Amniotic stem cell (primary cell): ENCODE measurements at places on chromosomes 16 and 17.

GRCh38 chr16:56311208-56312027, 113.9 kb downstream of the AMFR start:
- no peak for DNase-seq

DNA sequence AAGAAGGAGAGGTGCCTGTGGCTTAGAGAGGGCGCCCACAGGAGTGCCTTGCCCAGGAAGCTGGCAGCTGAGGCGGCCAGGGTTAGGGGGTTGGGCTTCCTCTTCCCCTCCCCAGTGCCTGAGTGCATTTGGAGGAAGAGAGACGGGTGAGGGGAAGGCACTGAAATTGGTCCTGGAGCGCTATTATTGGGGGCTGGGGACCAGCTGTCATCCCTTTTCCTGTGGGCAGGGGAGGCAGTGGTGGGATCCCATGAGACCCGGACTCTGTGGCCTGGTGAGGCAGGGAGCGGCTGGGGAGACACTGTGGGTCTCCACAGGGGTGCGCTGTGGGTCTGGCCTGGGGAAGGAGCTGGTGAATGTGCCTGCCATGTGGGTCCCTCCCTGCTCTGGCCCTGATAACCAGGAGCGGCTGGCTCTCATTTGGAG, 259.7 kb downstream of the SEC14L1 start:
- DNase-seq, result no peak

DNA sequence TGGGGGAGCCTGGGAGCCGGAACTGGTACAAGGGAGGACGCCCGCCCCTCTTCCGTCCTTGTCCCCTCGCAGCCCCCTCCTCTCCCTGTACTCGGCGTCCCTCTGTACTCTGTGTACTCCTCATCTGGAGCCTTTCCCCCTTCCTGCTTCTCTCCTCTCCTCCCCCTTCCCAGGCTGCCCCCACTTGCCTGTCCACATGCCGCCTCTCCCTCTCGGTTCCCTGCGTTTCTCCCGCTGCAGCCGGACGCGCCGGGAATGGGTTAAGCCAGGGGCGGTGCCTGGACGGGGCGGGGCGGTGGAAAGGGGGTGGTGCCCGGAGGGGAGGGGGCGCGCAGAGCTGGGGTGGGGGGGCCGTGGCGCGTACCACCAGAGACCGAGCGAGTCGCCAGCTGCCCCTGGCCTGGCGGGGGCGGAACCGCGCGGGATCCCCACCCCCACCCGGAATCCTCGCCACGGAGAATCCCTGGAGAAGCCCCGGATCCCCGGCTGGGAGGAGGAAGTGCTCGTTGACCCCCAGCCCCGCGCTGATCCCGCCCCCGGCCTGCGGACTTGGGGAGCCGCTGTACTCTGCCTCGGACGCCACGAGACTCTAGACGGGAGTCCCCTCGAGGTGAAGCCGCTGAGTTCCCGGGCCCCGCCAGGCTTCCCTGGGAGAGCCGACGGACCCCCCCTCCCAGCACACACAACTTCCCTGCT, 22.6 kb downstream of the GJD3 start:
- no peak for DNase-seq

GRCh38 chr17:47338026-47338425, 14.3 kb downstream of the EFCAB13 start:
- DNase-seq, result no peak

- no peak for DNase-seq
Observed at GRCh38 chr17:44758414-44759085, at the start of gene ADAM11. TSS of gene ADAM11 (plus strand) at chr17:44758988. CDS start at chr17:44759200, 212 bp downstream.

GRCh38 chr17:151004-151403, 13.6 kb downstream of the SCGB1C2 start:
- no peak for DNase-seq

- DNase-seq, result no peak
Observed at GRCh38 chr16:83539736-83540490, 267.9 kb upstream of the HSBP1 start.

DNA sequence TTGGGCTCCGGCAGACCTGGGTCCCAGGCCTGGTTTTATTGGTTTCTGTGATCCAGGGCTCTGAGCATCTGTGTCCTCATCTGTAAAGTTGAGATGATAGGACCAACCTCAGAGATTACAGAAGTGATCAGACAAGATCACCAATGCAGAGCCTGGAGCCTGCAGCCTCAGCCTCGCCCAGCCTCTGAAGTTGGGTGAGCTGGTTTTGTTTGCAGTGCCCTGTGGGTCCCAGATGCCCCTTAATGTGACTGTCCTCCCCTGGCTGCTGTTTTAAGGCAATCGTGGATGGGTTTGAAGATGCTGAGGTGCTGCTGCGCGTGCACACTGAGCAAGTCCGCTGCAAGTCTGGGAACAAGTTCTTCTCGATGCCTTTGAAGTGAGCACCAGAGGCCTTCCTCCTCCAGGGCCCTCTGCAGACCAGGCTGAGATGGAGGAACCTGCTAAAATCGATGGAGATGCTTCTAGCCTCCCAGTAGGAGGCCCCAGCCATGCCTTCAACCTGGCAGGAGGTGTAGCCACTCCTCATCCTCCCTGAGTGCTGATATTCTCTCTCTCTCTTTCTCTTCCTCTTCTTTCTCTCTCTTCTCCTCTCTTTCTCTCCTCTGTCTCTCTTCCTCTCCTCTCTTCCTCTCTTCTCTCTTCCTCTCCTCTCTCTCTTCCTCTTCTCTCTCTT, 5.6 kb upstream of the MMP15 start:
- DNase-seq, result no peak
